ENCODE measurements at places on chromosomes 1 and 21. TPM values are rescaled to one million over a fixed set of nuclear protein-coding genes. Genes with fewer than 3 reads are reported as not detected.

DNA sequence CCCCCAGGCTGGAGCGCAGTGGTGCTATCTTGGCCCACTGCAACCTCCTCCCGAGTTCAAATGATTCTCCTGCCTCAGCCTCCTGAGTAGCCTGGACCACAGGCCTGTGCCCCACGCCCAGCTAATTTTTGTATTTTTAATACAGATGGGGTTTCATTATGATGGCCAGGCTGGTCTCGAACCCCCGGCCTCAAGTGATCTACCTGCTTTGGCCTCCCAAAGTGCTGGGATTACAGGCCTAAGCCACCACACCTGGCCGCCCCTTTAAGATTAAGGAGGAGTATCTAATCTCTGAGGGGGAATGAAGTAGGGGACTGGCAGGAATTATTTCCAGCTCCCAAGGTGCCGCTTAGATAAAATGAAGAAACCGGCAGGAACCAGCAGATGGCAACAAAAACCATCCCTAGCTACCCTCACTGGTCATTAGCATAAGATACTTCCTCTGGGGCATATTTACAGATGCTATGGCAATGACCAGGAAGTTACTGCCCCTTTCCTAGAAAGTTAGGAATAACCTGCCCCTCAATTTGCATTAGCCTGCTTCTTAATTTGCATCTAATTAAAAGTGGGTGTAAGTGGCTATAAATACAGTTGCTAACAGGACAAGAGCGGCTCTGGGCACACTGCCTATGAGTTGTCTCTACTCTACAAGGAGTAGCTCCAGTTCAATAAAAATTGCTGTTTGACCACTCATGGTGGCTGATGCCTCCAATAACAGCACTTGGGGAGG lies 7.1 kb upstream of the NSUN4 start:
- peak; percentile 34 for DNase-seq
- H3K4me3 ChIP-seq = no peak overlapping the region
- no peak overlapping the region for H3K27ac ChIP-seq
- no peaks in the 10 kb centered on the region for H3K36me3 ChIP-seq

DNA sequence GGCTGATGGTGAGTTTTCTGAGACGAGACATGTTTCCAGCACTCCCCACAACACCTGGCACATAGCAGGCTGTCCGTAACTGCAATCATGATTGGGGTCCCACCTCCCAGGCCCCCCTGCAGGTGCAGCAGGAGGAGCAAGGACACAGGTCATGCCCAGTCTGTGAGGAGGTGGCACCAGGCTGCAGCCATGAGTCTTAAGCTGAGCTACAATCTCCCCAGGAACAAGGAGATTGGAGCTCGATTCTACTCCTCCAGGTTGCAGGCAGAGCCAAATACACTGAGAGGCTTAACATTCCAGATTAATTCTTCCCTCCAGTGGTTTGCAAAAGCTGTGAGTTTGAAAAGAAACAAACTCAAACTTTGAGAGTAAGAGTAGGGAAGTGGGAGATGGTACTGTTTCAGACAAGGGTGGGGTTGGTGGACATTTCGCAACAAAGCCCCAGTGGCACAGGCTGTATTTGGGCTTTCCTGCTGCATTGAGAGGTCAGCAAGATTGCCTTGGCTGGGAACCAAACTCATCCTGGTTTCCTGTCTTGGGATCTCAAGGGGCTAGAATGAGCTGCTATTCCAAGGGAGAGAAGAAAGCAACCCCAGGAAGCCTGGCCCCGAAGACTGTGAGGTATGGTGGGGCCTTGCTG lies 64.8 kb upstream of the GALNT2 start:
- H3K4me3 ChIP-seq = no peak overlapping the region
- no peak overlapping the region for H3K27ac ChIP-seq
- H3K36me3 ChIP-seq = no peaks in the 10 kb centered on the region
- H3K27me3 ChIP-seq = no peaks in the 10 kb centered on the region

- peaks cover 2% of the 10 kb centered on the region for H3K36me3 ChIP-seq
- DNase-seq = no peak
- no peaks in the 10 kb centered on the region for H3K27me3 ChIP-seq
- H3K4me1 ChIP-seq = peaks cover 14% of the 10 kb centered on the region
- H3K27ac ChIP-seq = no peak overlapping the region
Measured at GRCh38 chr1:15734901-15735300, 1.2 kb upstream of the SLC25A34 start.

The PGLYRP3 gene
- total RNA-seq = not detected

The PIGP gene
- total RNA-seq = 12.9 TPM

The SYDE2 gene
- 14.6 TPM for total RNA-seq

The AXDND1 gene
- total RNA-seq = 0.61 TPM

The CFAP107 gene
- total RNA-seq = not detected
